ENCODE measurements at places on chromosomes 6 and 20.

DNA sequence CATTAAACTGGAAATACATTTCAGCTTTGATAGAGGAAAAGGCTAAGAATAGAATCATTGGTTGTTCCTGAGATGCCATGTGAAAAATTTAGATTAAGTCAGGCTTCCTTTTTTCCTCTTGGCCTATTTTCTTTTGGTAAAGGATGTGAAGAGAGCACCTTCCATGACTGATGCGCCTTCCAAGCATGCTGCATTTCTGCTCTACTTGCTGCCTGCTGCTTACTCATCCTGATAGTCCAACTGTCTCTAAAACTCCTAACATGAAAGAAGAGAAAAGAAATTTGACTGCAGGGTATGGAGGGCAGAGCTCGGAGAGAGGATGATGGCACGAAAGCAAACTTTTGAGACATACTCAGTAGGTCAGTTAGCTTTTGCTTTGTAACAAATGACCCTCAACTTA lies 28.8 kb downstream of the SNAP25 start:
- DNase-seq, result no peak

GRCh38 chr20:45510242-45510862 lies 5.1 kb downstream of the SPINT3 start:
- no peak for DNase-seq

GRCh38 chr6:161436106-161436876 lies 162.4 kb upstream of the AGPAT4 start:
- no peak for DNase-seq

- no peak for DNase-seq
Measured at GRCh38 chr6:138987080-138987642, 892 bp downstream of the REPS1 start.

- no peak for DNase-seq
Measured at GRCh38 chr20:37531856-37532255, 4.2 kb upstream of the BLCAP start.

DNA sequence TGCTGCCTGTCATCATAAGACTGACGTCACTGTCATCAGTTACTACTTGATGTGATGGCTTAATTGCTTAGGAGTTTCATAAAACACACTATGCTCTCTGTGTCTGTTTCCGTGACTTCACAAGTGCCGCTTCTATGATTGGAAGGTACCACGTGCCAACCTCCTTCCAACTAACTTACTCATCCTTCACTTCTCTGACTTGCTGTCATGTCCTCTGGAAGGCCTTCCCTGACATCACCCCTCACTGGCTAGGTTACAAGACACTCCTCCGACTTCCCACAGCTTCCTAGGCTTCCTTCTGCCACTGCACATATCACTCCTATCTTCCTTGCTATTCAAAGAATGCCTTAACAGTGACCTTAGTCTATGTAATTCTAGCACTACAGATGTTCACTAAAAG lies 20.4 kb downstream of the SERINC3 start:
- DNase-seq, result no peak

DNA sequence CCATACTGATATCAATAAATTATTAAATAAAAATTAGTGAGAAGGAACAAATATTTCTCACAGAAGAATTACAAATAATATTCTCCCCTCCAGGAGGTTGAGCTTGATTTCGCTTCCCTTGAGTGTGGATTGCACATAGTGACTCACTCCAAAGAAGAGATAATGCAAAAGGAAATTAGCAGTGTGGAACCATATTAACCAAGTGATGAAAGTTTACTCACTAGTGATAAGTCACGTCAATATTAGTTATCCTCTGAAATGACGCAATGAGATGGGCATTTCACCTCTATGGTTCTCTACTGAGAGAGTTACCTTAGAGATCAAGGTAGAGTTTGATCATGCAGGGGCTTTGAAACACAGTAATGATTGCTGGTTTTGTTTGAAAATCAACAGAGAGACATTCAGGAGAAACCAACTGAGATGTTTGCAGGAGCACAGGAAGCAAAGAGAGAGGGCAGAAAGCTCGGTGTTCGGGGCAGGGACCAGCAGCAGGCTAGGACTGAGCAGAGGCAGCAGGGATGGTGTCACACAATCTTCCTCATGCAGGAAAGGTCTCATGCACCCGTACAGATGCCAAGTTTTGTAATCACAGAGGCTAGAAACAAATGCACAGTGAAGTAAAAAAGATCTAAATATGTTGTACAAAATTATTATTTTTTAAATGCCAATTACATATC lies 634.5 kb downstream of the QKI start:
- DNase-seq, result no peak

GRCh38 chr6:142462260-142462659 lies 160.5 kb downstream of the ADGRG6 start:
- DNase-seq, result peak; percentile 39

GRCh38 chr20:21583486-21584168 lies 69.8 kb upstream of the NKX2-2 start:
- DNase-seq, result no peak

Measured in HepG2 (cell line).